ENCODE measurements at places on chromosomes 16 and 17. TPM values are rescaled to one million over a fixed set of nuclear protein-coding genes. Genes with fewer than 3 reads are reported as not detected.

The TBC1D3H gene
- not detected for total RNA-seq

The TNFSF12 gene
- total RNA-seq, result 17.1 TPM

The TBC1D3D gene
- total RNA-seq, result 0.13 TPM

The SPEM2 gene
- total RNA-seq, result not detected

The GRIN2A gene
- total RNA-seq, result not detected

The SPG7 gene
- total RNA-seq, result 93.6 TPM

The SLC5A2 gene
- total RNA-seq, result not detected

The GUCY2D gene
- total RNA-seq, result not detected

The JPH3 gene
- 0.44 TPM for total RNA-seq

The TMEM238L gene
- total RNA-seq, result not detected

The BAIAP2 gene
- total RNA-seq, result 9.6 TPM

The LRRC75A gene
- 4.5 TPM for total RNA-seq

The SMCR8 gene
- 24.4 TPM for total RNA-seq

The APPBP2 gene
- 25.1 TPM for total RNA-seq

The PYDC1 gene
- not detected for total RNA-seq

The GPR179 gene
- not detected for total RNA-seq

The FBXO39 gene
- 7.1 TPM for total RNA-seq

The ANKRD40CL gene
- total RNA-seq, result not detected

The NPIPB6 gene
- not detected for total RNA-seq

The CCR7 gene
- total RNA-seq, result 0.16 TPM

The GLIS2 gene
- 0.97 TPM for total RNA-seq

The CES3 gene
- total RNA-seq, result not detected

All from bladder microvascular endothelial cell (primary cell).